Cardiac septum (tissue), 1 donor: ENCODE measurements at places on chromosomes 6 and 20. TPM values are rescaled to one million over a fixed set of nuclear protein-coding genes. Genes with fewer than 3 reads are reported as not detected.

DNA sequence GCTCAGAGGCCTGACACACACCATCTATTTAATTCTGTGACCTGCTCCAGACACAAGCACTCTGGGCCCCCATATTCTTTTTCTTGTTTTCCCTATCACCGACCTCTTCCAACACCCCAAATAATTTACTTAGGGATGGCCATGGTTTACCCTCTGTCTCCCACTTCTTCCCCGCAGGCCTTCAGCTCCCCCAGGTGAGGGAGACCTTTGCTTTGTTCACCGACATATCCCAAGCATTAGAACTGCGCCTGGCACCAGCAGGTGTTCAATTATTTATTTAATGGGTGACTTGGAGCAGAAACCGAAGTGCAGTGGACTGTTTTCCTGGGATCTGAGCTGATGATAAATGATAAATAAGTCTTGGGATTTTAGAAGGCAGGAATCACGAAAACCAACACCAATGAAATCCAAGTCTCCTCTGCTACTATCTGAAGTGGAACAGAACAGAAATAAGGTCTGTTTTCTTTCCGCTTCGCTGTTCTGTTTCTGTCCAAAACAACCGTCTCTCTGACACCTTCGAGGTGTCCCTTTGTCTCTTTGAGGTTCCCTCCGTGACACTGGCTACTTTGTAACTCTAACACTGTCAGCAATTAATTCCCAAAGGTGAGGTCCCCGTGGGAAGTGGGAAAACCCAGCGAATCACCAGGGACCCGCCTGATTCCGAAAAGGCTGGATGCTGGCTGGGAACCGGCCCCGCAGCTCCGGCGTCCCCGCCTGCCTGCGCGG is 1.1 kb upstream of the RIN2 start:
- DNase-seq, result no peak

- no peak for DNase-seq
Observed at GRCh38 chr6:153595903-153596302, 443.1 kb upstream of the OPRM1 start.

DNA sequence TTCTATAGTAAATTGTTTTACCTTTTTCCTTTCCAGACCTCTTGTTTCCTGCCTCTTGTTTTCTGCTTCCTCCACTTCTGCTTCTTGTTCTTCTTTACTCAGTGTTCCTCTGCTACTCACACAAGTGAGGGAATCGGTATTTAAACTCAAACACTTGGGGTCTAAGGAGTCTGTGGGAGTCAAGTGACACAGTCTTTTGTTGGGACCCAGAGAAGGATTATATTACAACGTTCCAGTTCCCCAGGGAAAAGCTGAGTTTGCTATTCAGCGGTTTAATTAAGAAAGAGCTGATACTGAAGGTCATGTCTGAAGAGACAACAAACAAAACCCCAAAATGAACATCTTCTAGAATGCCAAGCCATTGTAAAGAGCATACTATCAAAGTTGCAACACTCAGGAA is 107.8 kb upstream of the CITED2 start:
- no peak for DNase-seq

GRCh38 chr6:101080597-101080996 is 199.5 kb upstream of the ASCC3 start:
- no peak for DNase-seq

- no peak for DNase-seq
Observed at GRCh38 chr20:44221368-44221954, 10.9 kb upstream of the OSER1 start.

DNA sequence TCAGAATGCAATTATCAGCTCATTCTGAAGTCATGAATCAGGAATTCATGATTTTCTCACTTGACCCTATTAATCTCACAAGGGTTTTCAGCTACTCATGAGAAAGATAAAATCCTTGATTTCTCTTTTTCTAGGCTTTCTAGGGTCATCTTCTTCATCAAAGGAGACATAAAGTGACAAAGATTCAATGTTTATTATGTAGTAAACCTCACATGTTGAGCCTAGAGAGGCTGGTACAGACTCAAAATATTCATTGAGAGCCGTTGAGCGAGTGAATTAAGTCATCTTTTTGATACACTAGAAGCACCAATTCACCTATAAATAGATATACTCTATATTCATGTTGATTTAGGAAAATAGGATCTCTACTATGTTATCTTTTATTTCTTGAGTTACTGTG is 104.8 kb upstream of the TRAF3IP2 start:
- no peak for DNase-seq

The BMP2 gene
- 3.0 TPM for total RNA-seq

The PLN gene
- total RNA-seq, result 2,070 TPM

The OPN5 gene
- total RNA-seq, result not detected

The SIRPB2 gene
- 2.2 TPM for total RNA-seq

The SNAI1 gene
- total RNA-seq, result 4.3 TPM
